ENCODE measurements at places on chromosomes 2 and 18. TPM values are rescaled to one million over a fixed set of nuclear protein-coding genes. Genes with fewer than 3 reads are reported as not detected.

GNLY gene
- 5.9 TPM for total RNA-seq

CELF4 gene
- not detected for total RNA-seq

EHD3 gene
- 2.3 TPM for total RNA-seq

STPG4 gene
- total RNA-seq, result 0.95 TPM

ABCB11 gene
- not detected for total RNA-seq

CYRIA gene
- 7.9 TPM for total RNA-seq

MEP1B gene
- total RNA-seq, result not detected

AQP12A gene
- not detected for total RNA-seq

SERPINB2 gene
- total RNA-seq, result 5.0 TPM

CDH19 gene
- not detected for total RNA-seq

CDH7 gene
- total RNA-seq, result not detected

CABYR gene
- total RNA-seq, result 1.2 TPM

SLC8A1 gene
- total RNA-seq, result 22.8 TPM

CHST9 gene
- total RNA-seq, result not detected

MCEE gene
- total RNA-seq, result 11.6 TPM

ATF2 gene
- total RNA-seq, result 58.7 TPM

TWSG1 gene
- 7.5 TPM for total RNA-seq

STK17B gene
- 274 TPM for total RNA-seq

CRACDL gene
- 0.64 TPM for total RNA-seq

MERTK gene
- total RNA-seq, result 0.77 TPM

GLI2 gene
- not detected for total RNA-seq

UGT1A10 gene
- not detected for total RNA-seq

THSD7B gene
- not detected for total RNA-seq

MARCO gene
- 0.48 TPM for total RNA-seq

GREB1 gene
- 0.35 TPM for total RNA-seq

LYPD6 gene
- total RNA-seq, result not detected

ODC1 gene
- total RNA-seq, result 88.2 TPM

KLHL41 gene
- 0.51 TPM for total RNA-seq

SERPINB4 gene
- not detected for total RNA-seq

FANCL gene
- 14.5 TPM for total RNA-seq

CPO gene
- total RNA-seq, result not detected

ANKRD23 gene
- total RNA-seq, result 18.4 TPM

RRM2 gene
- 342 TPM for total RNA-seq

LYG2 gene
- not detected for total RNA-seq

CAPN10 gene
- total RNA-seq, result 54.9 TPM

CTLA4 gene
- 10.1 TPM for total RNA-seq

GRB14 gene
- not detected for total RNA-seq

KYNU gene
- 0.94 TPM for total RNA-seq

COL4A3 gene
- total RNA-seq, result not detected

PTPRM gene
- 21.2 TPM for total RNA-seq

FARSB gene
- 13.8 TPM for total RNA-seq

LRRTM1 gene
- total RNA-seq, result not detected

ZBTB7C gene
- not detected for total RNA-seq

EDAR gene
- 25.4 TPM for total RNA-seq

TSPYL6 gene
- total RNA-seq, result not detected

DHRS9 gene
- 0.35 TPM for total RNA-seq

LIMS4 gene
- 1.4 TPM for total RNA-seq

SKOR2 gene
- not detected for total RNA-seq

SLC14A1 gene
- total RNA-seq, result 0.97 TPM

ZBTB14 gene
- 26.4 TPM for total RNA-seq

IHH gene
- 0.24 TPM for total RNA-seq

IL18RAP gene
- 12.8 TPM for total RNA-seq

UNC50 gene
- total RNA-seq, result 22.2 TPM
